DMS79 treated with DMSO at 0.1 percent for 48 hours (cell line): ENCODE measurements at places on chromosomes 12 and 14.

GRCh38 chr12:21773263-21773741 is 1.2 kb downstream of the KCNJ8 start:
- no peak for DNase-seq

DNA sequence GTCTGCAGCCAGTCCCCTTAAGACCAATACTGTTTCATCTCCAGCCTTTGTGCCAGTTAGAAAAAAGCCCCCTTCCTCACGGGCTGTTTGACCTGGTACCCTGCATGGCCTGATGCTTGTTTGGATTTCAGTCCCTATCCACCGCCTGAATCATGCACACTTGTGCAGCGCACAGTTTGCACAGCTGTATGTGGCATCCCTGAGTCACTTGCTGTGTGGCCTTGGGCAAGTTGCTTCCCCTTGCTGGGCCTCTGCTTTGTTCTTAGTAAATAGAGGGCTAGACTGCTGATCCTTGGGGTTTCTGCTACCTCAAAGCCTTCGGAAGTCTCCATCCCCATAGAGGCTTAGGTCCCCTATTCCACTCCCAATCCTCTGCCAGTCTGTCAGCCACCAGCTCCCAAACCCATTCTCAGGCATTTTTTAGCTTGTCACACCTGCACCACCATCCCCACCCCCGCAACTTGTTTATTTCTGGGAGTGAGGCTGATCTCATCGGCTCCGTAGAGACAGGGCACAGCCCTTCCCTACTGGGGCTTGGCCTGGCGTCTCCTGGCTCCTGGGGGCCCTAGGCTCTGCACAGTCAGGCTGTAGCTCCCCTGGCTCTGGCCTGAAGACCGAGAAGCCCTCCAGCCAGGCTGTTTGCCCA is 8.8 kb downstream of the KRT80 start:
- no peak for DNase-seq

- no peak for DNase-seq
Observed at GRCh38 chr12:24678436-24678835, 270.5 kb downstream of the BCAT1 start.

DNA sequence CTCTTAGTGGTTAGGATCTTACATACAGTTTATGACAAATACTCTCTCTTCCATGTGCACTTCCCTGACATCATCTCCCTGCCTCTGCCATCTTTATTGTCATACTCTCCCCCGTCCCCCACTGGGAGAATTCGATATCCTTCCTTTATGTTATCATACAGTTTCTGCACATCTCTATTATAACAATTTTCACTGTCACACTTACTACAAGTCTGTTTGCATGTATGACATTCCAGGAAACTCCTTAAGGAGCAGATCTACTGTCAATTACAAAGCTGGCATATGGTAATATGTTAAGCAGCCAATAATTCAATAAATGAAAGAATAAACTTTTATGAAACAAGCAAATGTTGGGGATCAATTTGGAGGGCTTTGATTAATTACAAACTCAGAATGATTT is 91.1 kb downstream of the KCNH5 start:
- no peak for DNase-seq

DNA sequence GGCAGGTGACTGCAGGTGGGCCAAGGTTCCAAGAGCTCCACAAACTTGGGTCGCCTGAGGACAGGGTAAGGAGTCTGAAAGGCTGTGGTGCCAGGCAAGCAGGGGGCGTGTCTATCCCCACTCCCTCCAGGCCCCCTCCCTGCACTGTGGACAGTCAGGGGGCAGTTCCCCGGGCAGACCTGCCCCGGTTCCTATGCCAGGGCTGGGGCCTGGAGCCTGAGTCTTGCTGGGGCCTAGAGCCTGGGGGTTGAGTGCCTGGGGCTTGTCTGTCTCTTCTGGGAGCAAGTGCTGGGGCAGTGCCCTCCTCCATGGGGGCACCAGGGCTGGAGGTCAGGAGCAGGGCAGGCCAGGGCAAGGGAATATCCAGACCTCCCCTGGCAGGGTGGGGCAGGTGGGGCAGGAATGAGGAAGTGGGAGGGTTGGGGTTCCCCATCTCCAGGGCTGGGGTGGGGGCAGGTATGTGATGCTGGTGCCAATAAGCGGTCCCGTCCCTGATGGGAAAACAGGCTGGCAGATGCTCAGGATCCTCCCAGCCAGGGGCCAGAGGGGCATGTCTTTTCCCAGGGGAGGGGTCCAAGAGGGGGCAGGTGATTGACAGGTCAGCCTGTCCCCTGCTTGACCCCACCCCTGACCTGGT is 11.9 kb upstream of the TNFAIP2 start:
- DNase-seq, result no peak

DNA sequence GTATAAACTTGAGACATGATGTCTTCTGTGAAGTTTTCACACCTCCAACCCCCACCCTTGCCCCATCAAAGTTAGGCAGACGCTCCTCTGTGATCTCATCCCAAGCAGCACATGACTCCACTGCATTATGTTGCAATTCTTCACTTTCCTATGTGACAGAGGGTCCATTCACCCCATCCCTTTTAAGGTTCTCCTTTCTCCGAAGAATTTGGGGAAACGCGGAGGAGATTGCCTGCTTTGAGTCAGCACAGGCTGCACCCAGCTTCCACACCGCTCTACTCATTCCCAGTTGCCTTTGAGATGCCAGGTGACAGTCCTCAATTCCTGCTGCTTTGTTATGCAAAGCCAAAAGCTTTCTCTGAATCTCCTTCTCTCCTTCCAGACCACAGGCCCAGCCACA is 61.8 kb downstream of the PHLDA1 start:
- no peak for DNase-seq

- no peak for DNase-seq
Observed at GRCh38 chr14:97655169-97655948, 858.2 kb downstream of the VRK1 start.

- DNase-seq, result no peak
Observed at GRCh38 chr12:108609537-108610335, 11.9 kb upstream of the TMEM119 start.
